D341Med (cell line): ENCODE measurements at places on chromosomes 5 and 9.

- DNase-seq = no peak
These were observed 16.8 kb downstream of the STXBP1 start for GRCh38 chr9:127628758-127629467.

DNA sequence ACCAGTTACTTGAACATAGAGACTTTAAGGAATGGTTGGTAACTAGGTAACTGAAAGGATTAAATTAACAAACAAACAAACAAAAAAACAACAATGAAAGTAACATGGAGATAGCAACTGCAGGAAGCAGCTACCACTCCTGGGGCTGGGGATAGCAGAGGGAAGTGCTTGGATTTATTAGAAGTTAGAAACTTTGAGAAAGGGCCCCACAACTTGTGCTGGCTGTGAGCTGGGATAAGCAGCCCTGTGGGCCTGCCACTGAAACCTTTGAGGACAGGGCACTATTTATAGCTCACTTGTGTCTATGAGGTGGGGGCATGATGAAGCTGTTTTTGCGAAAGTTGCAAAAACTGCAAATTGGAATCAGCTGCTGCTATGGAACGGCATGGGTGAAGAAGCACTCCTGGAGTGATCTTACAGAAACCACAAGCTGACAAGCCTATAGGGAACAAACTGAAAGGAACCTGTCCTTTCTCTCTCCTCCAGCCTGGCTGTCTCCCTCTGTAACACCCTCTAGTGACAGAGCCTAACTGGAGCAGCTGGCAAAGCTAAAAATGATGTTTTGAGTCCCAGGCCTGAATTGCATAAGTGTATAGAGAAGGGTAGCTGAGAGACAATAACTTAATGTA is 91.4 kb upstream of the RANBP6 start:
- DNase-seq = peak; percentile 34

DNA sequence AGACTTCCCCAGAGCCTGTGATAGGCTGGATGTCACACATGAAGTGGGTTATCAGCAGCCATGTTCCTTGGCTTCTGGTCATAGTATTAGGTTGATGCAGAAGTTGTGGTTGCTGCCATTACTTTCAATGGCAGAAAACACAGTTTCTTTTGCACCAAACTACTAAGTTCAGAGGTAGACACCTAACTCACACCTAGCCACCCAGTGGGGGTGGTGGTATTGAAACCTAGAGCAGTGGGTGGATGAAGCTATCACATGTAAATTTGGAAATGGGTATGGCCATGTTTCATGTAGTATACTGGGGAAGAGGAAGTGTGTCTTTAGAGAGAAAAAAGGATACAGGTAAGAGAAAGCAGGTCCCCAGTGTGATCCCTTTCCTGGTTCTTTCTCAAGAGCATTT is 347.9 kb upstream of the SEMA6A start:
- no peak for DNase-seq

- no peak for DNase-seq
These were observed 7.3 kb upstream of the RGS3 start for GRCh38 chr9:113456235-113456634.

GRCh38 chr9:5848372-5848882 is 15.5 kb upstream of the ERMP1 start:
- no peak for DNase-seq

- no peak for DNase-seq
These were observed 72.7 kb downstream of the SEMA4D start for GRCh38 chr9:89425024-89425805.

GRCh38 chr9:125886365-125886764 is 139.2 kb downstream of the PBX3 start:
- DNase-seq = no peak

GRCh38 chr5:176784218-176785165 is 25.9 kb upstream of the UNC5A start:
- DNase-seq = no peak

GRCh38 chr9:133948131-133948530 is 44.0 kb downstream of the VAV2 start:
- DNase-seq = no peak

- no peak for DNase-seq
These were observed 159.1 kb downstream of the DAB2IP start for GRCh38 chr9:121810489-121810888.

GRCh38 chr9:13568841-13569601 is 289.5 kb upstream of the MPDZ start:
- DNase-seq = peak; percentile 30

GRCh38 chr5:133247881-133248624 is 196.2 kb downstream of the HSPA4 start:
- DNase-seq = no peak

GRCh38 chr5:59598547-59598874 is 295.0 kb downstream of the PDE4D start:
- no peak for DNase-seq

DNA sequence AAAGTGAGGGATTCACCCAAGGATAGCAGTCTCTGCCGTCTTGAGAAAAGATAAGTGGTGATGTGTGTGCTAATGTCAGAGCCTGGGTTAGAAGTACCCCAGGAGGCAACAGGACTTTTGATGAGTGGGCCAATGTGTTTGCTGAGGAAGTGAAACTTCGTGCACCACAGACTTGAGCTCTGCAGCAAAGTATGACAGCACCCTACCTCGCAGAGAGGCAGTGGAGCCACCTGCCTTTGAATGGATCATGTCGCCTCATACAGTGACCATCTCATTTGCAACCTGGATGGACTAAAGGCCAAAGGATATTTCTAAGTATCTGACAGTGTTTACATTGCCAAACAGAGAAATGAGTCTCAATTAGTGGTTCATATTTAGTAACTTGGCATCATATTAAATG is 593.9 kb upstream of the GRAMD2B start:
- DNase-seq = no peak

- no peak for DNase-seq
These were observed 116.0 kb downstream of the MLLT3 start for GRCh38 chr9:20506099-20506900.

- DNase-seq = no peak
These were observed 207.6 kb upstream of the S1PR3 start for GRCh38 chr9:88783711-88784083.
